ENCODE measurements at places on chromosomes 11 and 22. TPM values are rescaled to one million over a fixed set of nuclear protein-coding genes. Genes with fewer than 3 reads are reported as not detected.
A peak's percentile ranks its signal among the peaks of the same experiment; 100 is the strongest.

OLFML1 gene
- not detected for total RNA-seq

CNGA4 gene
- total RNA-seq = not detected

- H3K4me1 ChIP-seq = no peaks in the 10 kb centered on the region
- no peak overlapping the region for H3K27ac ChIP-seq
- no peaks in the 10 kb centered on the region for H3K36me3 ChIP-seq
- peaks cover 9% of the 10 kb centered on the region for H3K27me3 ChIP-seq
- H3K4me3 ChIP-seq = no peak overlapping the region
- peak; percentile 70 for DNase-seq
Observed at GRCh38 chr11:6022956-6023355, 7.6 kb downstream of the OR56A1 start.

- peaks cover 20% of the 10 kb centered on the region for H3K4me1 ChIP-seq
- H3K27ac ChIP-seq = no peak overlapping the region
- DNase-seq = peak; percentile 61
Observed at GRCh38 chr22:47333625-47334024, 571.2 kb downstream of the TBC1D22A start.

- H3K36me3 ChIP-seq = no peaks in the 10 kb centered on the region
- H3K27ac ChIP-seq = no peak overlapping the region
- no peaks in the 10 kb centered on the region for H3K4me1 ChIP-seq
Observed at GRCh38 chr11:32433101-32433913, 2.0 kb downstream of the WT1 start.

OR5B21 gene
- total RNA-seq = not detected

MAPK8IP1 gene
- 5.3 TPM for total RNA-seq

GRCh38 chr22:23183061-23183698 lies 2.9 kb downstream of the BCR start:
- peak overlapping the region; percentile 54 for H3K27ac ChIP-seq
- peak overlapping the region; percentile 90 for H3K4me3 ChIP-seq
- peaks cover 57% of the 10 kb centered on the region for H3K4me1 ChIP-seq
- H3K27me3 ChIP-seq = no peaks in the 10 kb centered on the region
- peak; percentile 79 for DNase-seq

GRCh38 chr11:75141166-75141565 lies 9.7 kb upstream of the SLCO2B1 start:
- H3K4me3 ChIP-seq = no peak overlapping the region
- no peak for DNase-seq
- H3K27me3 ChIP-seq = peaks cover 10% of the 10 kb centered on the region
- H3K27ac ChIP-seq = no peak overlapping the region

DNA sequence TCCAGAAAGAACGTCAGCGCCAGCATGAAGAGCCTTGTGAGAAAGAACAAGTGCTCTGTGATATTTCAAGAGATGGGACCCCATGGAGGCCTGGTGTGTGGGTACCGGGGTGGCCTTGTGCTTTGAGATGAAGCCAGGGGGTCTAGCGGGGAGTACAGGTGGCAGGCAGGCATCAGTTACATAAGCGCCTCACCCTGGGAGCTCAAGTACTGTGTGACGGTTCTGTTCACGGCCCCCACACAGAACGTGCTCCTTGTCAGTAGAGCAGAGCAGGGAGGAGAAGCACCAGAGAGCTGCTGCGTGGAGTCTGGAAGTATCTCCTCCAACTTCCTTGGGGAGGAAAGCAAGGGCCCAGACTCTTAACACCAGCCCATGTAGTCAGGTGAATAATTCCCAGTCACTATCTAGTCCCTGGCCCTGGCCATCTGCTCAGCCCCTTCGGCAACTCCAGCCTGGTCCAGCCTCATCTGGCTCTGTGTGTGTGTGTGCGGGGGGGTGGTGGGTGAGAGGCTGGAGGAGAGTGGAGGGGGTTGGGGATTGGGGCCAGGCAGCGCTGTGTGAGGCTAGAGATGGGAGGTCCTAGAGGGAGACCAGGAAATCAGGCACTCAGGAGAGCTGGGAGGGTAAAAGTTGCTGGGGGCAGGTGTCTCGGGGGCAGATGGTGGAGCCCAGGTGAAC lies 32.4 kb downstream of the MCM5 start:
- H3K27me3 ChIP-seq = no peaks in the 10 kb centered on the region
- H3K4me1 ChIP-seq = no peaks in the 10 kb centered on the region
- DNase-seq = no peak
- H3K27ac ChIP-seq = no peak overlapping the region
- H3K36me3 ChIP-seq = no peaks in the 10 kb centered on the region

DNA sequence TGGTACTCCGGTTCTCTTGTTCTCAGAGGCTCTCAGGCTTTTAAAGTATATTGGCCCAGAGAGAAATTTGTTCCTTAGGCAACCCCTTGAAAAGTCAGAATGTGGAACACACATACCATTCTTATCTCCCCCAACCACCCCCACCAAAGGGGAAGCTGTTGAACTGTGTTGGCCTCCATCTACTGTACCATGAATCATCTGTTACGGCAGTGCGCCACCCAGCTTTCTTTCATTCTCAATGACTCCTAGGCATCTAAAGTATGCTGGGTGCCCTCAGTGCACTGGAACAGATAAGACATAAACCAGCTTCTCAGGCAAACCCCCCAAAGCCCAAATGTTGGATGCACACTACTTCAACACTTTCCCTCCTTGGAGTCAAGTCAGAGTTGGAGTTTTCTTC lies 696.2 kb upstream of the TENM4 start:
- no peak for DNase-seq
- no peaks in the 10 kb centered on the region for H3K27me3 ChIP-seq
- no peak overlapping the region for H3K4me3 ChIP-seq

- H3K4me3 ChIP-seq = no peak overlapping the region
- no peak overlapping the region for H3K27ac ChIP-seq
- H3K36me3 ChIP-seq = no peaks in the 10 kb centered on the region
- H3K4me1 ChIP-seq = peaks cover under 1% of the 10 kb centered on the region
Observed at GRCh38 chr11:75380716-75381420, 18.4 kb upstream of the RPS3 start.

PATE3 gene
- not detected for total RNA-seq

DNA sequence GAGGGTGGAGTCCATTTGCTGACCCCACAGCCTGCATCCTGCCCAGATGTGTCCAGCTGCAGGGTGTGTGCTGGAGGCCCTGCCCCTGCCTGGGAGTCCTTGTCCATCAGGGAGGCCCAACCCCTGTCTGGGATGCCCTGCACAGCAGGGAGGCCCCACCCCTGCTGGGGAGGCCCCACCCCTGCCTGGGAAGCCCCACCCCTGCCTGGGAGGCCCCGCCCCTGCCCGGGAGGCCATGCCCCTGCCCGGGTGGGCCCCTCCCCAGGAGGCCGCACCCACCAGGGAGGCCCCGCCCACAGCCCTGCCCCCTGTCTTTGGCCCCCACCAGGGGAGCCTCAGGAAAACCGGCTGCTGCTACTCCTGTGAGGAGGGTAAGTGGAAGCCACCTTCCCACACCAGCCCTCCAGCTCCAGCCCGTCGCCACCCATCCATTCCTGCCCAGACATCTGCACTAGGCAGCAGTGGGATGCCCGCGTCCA lies 37.2 kb downstream of the MUC5B start:
- peaks cover 4% of the 10 kb centered on the region for H3K4me1 ChIP-seq
- H3K27ac ChIP-seq = no peak overlapping the region
- DNase-seq = no peak
- no peaks in the 10 kb centered on the region for H3K36me3 ChIP-seq
- no peaks in the 10 kb centered on the region for H3K27me3 ChIP-seq
- H3K4me3 ChIP-seq = no peak overlapping the region

- no peaks in the 10 kb centered on the region for H3K27me3 ChIP-seq
- no peaks in the 10 kb centered on the region for H3K4me1 ChIP-seq
- no peak overlapping the region for H3K27ac ChIP-seq
- no peak overlapping the region for H3K4me3 ChIP-seq
- no peak for DNase-seq
Observed at GRCh38 chr11:2663506-2663905, 36.3 kb downstream of the KCNQ1OT1 start.

OR52E6 gene
- not detected for total RNA-seq

CDKN1C gene
- 9.0 TPM for total RNA-seq

SCGB2A2 gene
- not detected for total RNA-seq

DNA sequence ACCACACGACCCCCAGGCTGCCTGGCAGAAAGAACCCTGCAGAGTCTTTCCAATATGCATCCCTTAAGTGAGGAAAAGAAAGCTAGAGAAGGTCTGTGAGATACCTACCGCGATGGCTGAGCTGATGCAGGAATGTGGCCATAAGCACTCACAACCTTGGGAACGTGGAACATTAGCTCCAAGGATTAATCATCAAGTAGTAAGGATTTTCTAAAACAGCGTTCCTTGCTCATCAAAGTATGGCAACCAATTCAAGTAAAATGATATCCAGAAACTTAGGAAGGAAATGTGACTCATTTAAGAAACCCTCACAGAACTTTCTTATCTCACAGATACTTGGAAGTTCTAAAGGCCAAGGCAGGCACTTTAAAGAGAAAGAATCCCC lies 12.8 kb downstream of the PACSIN2 start:
- no peaks in the 10 kb centered on the region for H3K27me3 ChIP-seq
- peak overlapping the region; percentile 78 for H3K27ac ChIP-seq
- H3K36me3 ChIP-seq = no peaks in the 10 kb centered on the region

DNA sequence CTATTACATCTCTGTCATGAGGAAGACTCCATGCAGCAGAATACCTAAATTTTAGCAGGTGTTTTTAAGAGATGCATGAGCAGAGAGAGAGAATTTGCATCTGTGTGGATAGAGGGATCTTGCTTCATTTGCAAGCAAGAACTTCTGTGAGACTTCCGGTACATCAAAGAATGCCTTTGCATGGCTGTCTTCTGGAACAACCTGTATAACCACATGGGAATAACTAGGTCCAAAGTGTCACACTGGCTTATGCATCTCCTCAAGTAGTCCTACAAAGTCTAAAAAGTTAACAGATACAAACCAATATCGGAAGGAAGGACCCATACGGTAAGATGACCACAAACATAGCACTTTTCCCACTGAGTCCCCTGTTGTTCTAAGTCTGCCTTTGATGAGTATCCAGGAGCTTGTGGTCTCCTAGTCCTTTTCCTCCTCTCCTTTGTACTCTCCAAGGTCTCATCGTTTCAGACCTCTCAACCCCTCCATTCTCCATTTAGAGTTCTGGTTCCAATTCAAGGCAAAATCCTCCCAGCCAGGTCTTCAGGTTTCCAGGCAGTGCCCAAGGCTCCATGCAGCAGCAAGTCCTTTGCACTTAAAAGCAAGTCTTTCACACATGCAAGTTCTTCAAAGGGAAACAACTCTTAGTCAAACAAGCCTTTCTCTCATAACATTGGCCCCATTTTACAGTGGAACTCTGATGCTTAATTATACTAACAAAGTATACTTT lies 581.7 kb upstream of the ARHGAP42 start:
- H3K4me3 ChIP-seq = no peak overlapping the region
- H3K27me3 ChIP-seq = no peaks in the 10 kb centered on the region
- H3K36me3 ChIP-seq = no peaks in the 10 kb centered on the region

GRCh38 chr11:45622283-45622682 lies 43.1 kb downstream of the CHST1 start:
- H3K27ac ChIP-seq = no peak overlapping the region
- no peaks in the 10 kb centered on the region for H3K36me3 ChIP-seq
- H3K4me1 ChIP-seq = peaks cover 5% of the 10 kb centered on the region
- H3K4me3 ChIP-seq = no peak overlapping the region

DNA sequence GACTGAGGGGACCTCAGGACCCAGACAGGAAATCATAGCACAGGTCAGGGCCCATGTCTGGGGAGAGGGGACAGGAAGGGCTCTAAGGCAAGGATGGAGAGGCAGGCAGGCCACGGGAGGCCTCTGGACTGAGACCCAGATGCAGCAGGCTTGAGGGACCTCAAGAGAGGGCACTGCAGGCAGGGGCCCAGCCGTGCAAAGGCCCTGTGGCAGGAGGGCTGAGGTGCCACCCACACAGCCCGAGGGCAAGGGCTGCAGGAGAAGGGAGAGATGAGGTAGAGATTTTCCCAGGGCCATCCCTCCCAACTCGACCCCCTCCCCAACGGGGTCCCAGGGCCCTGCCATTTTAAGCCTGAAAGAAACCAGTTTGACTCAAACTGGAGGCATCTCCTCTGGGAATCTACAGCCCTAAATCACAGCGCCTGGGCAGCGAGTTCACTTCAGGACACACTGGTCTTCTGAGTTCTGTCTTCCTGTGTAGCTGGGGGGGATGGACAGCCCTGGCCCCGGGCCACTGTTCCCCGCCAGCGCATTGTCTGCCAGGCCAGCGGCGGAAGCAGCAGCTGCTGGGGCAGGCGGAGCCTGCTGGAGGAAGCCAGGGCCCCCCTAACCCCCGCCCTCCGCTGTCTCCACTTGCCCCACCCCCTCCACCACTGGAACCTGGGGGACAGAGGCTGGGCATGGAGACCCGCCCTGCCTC lies 20.3 kb upstream of the WNT7B start:
- peak; percentile 98 for DNase-seq
- H3K36me3 ChIP-seq = no peaks in the 10 kb centered on the region
- H3K27me3 ChIP-seq = no peaks in the 10 kb centered on the region

DNA sequence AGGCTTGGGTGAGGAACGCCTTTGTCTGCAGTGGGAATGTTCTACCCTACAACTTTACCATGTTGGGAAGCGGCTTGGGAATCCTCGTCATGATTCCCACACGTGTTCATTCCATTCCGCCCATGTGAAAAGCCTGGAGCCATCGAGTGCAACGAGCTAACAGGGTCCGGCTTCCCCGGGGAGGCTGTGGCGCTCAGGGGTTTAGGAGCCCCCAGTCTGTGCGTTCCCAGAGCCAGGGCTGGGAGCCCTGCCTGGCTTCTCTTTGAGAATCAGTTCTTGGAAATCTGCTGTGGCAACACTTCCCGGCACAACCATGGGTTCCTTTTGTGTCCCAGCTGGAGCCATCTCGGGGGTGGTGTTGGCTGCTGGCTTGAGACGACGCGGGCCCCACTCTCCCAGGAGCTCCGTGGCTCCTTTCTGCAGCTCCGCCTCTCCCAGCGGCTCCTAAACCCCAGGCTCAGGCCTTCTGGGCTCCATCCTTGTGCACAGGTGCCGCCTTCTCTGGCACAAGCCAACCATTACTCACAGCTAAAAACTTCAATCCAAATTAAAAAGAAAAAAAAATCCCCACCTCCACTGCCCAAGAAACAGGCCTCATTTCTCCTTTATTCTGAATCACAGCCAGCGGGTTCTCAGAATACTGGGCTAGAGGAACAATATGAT lies 18.7 kb upstream of the PPFIA1 start:
- H3K4me1 ChIP-seq = no peaks in the 10 kb centered on the region
- no peak overlapping the region for H3K27ac ChIP-seq
- no peaks in the 10 kb centered on the region for H3K36me3 ChIP-seq
- H3K4me3 ChIP-seq = no peak overlapping the region

GRCh38 chr11:14894657-14895598 lies 2.9 kb upstream of the CYP2R1 start:
- peak; percentile 11 for DNase-seq
- peaks cover 9% of the 10 kb centered on the region for H3K4me1 ChIP-seq
- H3K27ac ChIP-seq = no peak overlapping the region
- H3K36me3 ChIP-seq = no peaks in the 10 kb centered on the region
